ENCODE measurements at places on chromosomes 11 and 22.

GRCh38 chr11:93034031-93034722, 64.7 kb downstream of the MTNR1B start:
- no peak for DNase-seq

DNA sequence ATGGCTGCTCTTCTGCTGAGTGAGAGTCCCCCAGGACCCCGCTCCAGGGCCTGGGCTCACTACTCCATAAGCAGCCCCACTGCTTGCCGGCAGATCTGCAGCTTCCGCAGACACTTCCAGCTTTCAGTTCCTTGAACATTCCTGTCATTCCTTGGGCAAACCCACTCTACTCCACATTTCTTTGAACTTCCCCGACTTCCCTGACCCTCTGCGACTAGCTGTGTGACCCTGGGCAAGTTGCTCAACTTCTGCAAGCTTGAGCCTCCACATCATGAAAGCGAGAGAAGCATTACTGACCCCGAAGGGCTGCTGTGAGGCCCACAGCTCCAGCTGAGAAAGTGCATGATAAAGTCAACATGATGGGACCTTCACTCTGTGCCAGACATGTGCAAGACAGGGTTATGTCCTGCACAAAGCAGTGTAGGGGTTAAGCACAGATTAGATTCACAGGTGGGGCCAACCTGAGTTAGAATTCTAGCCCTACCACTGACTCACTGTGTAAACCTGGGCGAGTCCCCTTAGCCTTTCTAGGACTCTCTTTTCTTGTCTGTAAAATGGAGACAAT, 51.8 kb downstream of the THAP12 start:
- DNase-seq: no peak

DNA sequence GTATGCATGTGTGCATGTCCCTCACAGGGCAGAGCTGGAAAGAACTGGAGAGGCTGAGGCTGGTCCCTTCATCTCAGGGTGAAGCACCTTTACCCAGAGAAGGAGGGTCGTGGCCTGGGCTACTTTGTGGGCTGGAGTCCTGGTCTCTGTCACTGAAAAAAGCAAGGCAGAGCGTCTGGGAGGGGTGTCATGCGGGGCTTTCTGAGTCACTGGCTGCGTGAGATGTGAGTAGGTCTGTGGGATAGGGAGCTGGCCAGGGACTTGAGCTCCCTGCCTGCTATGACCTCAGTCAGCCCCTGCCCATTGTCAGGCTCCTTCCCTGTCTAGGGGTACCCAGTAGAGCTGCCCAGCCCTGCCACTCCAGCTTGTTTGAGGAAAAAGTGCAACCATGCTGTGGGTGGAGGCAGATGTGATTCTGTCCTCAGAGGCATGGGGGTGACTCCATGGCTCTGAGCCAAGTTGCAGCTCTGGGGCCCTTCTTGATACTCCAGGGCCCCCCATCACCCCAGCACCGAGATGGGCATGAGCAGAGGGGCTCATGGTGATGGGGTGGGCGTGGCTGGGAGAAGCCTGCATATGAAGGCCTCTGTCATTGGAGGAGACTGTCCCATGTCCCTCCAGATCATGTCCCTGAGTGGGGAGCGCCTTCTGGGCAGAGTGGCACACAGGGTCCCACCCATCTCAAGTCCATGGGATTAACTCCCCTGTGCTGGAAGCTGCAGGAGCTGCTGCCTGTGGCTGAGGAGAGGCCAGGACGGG, 27.8 kb downstream of the KCNQ1 start:
- no peak for DNase-seq

- no peak for DNase-seq
These were observed at the start of gene SLC29A2 for GRCh38 chr11:66371627-66372415. TSS of gene SLC29A2 (minus strand) at chr11:66371760. CDS start at chr11:66371591, 169 bp downstream.

DNA sequence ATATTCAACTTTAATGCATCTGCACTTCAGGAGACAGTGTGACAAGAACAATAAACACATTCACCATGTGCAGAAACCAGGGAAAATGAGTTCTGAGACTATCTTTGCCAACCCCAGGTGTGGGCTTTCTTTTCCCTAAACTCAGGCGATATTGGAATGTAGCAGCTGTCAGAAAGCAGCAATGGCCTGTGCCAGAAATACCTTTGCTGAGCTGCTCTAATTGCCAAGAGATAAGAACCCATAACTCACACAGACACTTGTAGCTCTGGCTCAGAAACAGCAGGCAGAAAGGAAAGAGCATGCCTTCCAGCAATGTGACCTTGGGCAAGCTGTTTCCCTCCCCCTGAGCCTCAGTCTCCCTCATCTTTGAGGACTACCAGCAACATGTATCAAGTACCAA, 77.6 kb downstream of the PLEKHA7 start:
- DNase-seq: no peak

DNA sequence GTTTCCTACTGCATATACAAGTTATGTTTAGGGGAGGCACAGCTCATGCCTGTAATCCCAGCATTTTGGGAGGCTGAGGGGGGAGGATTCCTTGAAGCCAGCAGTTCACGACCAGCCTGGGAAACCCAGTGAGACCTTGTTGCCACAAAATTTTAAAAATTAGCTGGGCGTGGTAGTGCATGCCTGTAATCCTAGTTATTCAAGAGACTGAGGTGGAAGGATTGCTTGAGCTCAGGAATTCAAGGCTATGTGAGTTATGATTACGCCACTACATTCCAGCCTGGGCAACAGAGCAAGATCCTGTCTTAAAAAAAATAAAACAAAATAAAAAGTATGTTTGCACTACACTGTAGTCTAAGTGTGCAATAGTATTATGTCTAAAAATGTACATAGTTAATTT, 108.8 kb upstream of the TEAD1 start:
- DNase-seq: no peak

- DNase-seq: no peak
These were observed 23.8 kb upstream of the HIKESHI start for GRCh38 chr11:86278226-86278625.

GRCh38 chr11:74265256-74265655, 46.2 kb downstream of the P4HA3 start:
- DNase-seq: no peak

- DNase-seq: no peak
These were observed 93.7 kb downstream of the FCHSD2 start for GRCh38 chr11:73048446-73048845.

- DNase-seq: no peak
These were observed 14.5 kb upstream of the CLMP start for GRCh38 chr11:123209591-123209990.

GRCh38 chr11:43950311-43950855, 7.9 kb downstream of the C11orf96 start:
- DNase-seq: no peak

GRCh38 chr22:20819471-20819870, 39.1 kb downstream of the PI4KA start:
- DNase-seq: no peak

GRCh38 chr11:113952588-113952987, 22.3 kb upstream of the HTR3A start:
- DNase-seq: peak; percentile 51

- DNase-seq: no peak
These were observed 15.9 kb downstream of the MAP6 start for GRCh38 chr11:75652936-75653335.

- no peak for DNase-seq
These were observed 10.9 kb downstream of the ASCL2 start for GRCh38 chr11:2259466-2259830.

DNA sequence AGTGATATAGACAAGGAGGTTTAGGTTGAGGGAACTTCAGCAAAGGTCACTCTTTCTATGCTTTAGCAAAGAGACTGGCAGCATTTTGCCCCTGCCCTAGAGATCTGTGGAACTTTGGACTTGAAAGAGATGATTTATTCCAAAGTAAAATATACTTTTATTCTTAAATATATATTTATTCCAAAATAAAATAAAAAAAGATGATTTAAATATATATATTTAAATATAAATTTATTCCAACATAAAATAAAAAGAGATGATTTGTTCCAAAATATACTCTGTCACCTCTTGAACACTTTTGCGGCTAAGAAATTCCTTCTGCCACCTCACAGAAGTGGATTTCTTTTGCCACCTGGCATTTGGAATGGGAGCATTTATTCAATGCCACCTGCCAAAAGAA, 521.3 kb upstream of the CHORDC1 start:
- DNase-seq: no peak

GRCh38 chr11:44257338-44258189, 52.4 kb downstream of the ALX4 start:
- DNase-seq: no peak

GRCh38 chr11:96144553-96144952, 198.4 kb downstream of the MAML2 start:
- no peak for DNase-seq

DNA sequence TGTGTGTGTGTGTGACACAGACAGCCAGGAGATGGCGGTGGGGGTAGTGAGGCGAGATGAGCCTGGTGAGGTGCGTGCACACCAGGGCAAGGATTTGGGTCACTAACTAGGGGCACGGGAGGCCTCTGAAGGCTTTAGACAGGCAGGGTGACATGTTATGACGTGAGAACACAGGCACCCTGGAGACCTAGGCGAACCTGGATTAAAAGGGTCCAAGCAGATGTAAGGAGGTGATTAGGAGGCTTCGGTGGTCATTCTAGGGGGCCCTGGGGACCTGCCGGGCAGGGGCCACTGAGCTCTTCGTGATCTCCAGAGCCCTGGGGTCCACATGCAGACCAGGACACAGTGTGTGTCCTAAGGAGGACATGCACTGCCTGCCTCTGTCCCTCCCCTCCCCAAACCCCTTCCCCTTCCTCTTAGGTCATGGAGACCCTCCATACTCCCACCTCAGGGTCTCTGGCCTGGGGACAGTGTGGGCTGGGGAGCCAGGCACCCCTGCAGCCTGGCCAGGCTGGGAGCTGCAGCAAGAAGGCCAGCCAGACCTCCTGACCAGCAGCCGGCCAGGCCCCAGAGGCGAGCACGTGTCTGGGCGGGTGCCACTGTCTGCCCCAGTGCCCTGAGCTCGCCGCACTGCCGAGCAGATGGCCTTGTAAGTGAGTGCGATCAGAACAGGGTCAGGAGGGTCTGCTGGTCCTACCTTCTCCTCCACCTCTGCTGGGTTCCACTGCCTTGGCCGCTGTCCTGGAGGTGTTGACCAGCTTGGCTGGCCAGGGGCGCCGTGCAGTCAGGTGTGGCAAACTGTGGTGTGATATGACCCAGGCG, 32.1 kb downstream of the IFT27 start:
- DNase-seq: no peak

GRCh38 chr11:128291835-128292234, 295.5 kb downstream of the ETS1 start:
- no peak for DNase-seq

GRCh38 chr11:73257342-73258103, 14.6 kb upstream of the P2RY6 start:
- no peak for DNase-seq

DNA sequence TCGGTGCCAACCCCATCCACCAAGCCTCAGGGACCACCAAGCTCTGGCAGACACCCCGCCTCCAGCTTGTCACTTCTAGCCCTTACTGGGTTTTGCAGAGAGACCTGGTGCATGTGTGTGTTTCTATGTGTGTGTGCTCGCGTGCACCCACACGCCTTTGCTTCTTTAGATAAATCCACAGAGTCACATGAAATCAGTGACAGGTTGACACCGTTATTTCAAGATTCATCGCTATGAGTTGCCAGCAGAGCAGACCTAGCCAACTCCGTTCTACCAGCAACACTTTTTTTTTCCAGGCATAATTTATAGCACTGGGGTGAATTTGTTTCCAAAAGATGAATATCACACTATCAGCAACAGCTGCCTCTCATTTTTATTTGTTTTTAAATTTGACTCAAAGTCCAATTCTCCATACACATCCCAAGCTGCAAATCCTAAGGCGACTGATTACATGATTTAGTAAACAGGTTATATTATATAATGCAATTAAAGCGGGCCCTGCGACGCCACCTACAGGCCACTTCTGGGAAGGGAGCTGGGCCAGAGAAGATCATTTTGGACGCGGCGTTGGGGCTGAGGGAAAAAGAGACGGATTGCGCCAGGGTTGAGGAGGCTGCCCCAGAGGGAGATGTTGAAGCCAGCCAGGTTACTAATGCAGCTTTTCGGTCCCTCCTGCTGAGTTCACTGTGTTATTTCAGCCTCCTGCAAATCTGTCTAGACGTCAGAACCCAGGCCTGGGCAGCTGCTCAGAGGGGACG, 150.5 kb downstream of the FEZ1 start:
- DNase-seq: peak; percentile 68

- DNase-seq: no peak
These were observed 3.8 kb downstream of the RPLP2 start for GRCh38 chr11:813456-814096.

- DNase-seq: peak; percentile 48
These were observed 131.4 kb upstream of the UBASH3B start for GRCh38 chr11:122523846-122524805.

GRCh38 chr11:28347371-28347770, 239.2 kb downstream of the METTL15 start:
- DNase-seq: no peak

GRCh38 chr11:109371444-109372176, 50.4 kb upstream of the C11orf87 start:
- no peak for DNase-seq

DNA sequence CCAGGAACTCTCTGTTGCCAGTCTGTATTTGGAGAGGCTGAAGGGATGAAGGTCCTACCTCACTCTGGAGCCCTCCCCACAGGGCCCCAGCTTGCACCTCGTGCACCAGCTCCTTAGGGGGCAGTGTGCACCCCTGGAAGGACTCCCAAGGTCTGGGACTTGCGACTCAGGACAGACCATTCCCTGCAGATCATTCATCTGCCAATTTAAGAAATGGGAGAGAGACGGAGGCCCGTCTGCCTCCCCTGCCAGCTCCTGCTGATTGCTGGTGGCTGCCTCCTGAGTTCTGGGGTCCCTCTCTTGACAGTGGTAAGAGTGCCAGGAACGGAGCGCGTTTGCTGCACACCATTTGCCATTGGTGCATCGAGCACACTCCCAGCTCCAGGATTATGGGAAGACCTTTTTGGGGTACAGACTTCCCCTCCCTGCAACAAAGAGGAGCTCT, 27.4 kb upstream of the MALAT1 start:
- DNase-seq: peak; percentile 67

- no peak for DNase-seq
These were observed 490.4 kb downstream of the MN1 start for GRCh38 chr22:27310966-27311697.

All from inflammatory macrophage treated with lipopolysaccharide for 1 hour (primary cell).